ENCODE measurements at places on chromosomes 5 and 9.

DNA sequence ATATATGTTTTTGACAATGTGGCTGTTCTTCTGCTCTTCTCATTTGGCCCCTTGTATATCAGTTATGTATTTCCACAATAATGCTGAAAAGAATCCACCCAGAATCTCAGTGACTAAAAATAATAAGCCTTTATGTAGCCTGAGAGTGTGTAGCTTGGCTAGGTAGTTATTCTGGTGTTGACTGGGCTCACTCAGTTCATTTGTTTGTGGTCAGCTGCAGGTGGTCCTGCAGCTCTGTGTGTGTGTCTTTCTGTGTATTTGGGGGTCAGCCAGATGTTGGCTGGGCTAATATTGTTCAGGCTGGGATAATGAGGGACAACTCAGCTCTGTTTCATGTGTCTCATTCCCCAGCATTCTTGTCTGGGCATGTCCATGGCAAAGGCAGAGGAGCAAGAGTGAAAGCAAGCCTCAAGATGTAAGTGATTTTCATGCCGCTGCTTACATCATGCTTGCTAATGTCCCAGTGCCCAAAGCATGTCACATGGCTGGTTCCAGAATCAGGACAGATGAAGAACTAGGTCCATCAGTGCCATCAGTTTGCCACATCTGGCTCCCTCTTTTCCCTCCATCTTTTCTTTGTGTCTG lies 162.8 kb downstream of the KCTD16 start:
- DNase-seq: no peak

- no peak for DNase-seq
These were observed 242.6 kb upstream of the PAPPA start for GRCh38 chr9:115910959-115911358.

DNA sequence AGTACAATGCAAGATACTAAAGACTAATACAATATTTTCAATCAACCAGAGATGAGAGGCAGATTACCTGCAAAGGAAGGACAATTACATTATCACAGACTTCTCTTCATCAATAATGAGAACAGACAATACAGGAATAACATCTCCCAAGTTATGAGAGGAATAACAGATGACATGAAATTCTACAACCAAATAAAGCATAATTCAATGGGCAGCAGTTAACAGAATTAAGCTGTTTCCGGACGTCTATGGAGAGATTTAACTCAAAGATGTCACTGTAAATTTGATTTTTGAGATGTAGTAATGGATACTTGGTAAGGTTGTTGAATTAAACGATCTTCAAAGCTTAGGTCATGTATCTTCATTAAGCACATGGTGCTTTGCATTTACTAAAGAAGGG lies 19.8 kb upstream of the PARP8 start:
- DNase-seq: no peak

- DNase-seq: no peak
These were observed 391 bp downstream of the RALGDS start for GRCh38 chr9:133120501-133121197.

- no peak for DNase-seq
These were observed 19.8 kb downstream of the CDH6 start for GRCh38 chr5:31213257-31213656.

GRCh38 chr9:76598981-76599380 lies 140.0 kb downstream of the GCNT1 start:
- DNase-seq: no peak

- DNase-seq: no peak
These were observed 133.0 kb upstream of the IQGAP2 start for GRCh38 chr5:76269932-76270610.

GRCh38 chr5:134555890-134556311 lies 30.4 kb downstream of the JADE2 start:
- DNase-seq: no peak

- DNase-seq: no peak
These were observed 5.8 kb upstream of the C6 start for GRCh38 chr5:41218929-41219657.

- DNase-seq: no peak
These were observed 68.3 kb downstream of the HTR4 start for GRCh38 chr5:148585988-148586387.

DNA sequence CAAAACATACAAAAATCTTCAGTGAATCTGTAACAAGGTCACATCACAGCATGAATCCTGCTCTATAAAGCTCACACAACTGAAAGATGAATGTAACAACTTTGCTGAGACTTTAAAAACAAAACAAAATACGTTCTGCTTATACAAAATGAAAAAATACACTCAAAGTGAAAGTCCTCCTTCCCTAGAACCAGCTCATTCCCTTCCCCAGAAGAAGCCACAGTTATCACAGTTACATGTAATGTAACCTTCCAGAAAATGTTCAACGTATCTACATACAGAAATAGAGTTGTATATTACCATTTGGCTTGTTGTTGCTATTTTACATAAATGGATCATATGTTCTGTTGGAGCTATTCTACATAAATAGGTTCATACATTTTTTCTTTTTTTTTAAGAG lies 2.6 kb downstream of the AUH start:
- DNase-seq: no peak

DNA sequence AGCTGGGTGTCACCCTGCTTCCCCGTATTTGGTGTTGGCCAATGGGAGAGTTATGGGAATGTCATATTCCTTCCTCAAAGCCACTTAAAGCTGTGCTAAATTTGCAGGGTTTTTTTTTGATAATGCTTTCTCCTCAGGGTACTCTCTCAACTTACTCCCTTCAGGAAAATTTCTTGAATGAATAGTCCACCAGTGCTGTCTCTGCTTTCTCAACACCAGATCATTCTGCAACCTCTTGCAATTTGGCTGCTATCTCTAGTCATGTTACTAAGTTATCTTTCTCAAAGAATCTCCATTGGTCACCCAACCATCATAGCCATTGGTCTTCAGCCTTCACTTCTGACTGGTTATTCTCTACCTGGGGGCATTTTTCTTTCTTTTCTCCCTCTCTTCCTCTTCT lies 13.4 kb upstream of the TNFAIP8 start:
- DNase-seq: no peak

Data from anterior cingulate cortex (tissue), 58 donors.